Mesenteric fat pad (tissue), 1 donor: ENCODE measurements at places on chromosomes 6 and 20. TPM values are rescaled to one million over a fixed set of nuclear protein-coding genes. Genes with fewer than 3 reads are reported as not detected.

ZSCAN23 gene
- total RNA-seq, result 1.5 TPM

PBX2 gene
- 51.5 TPM for total RNA-seq

ZNF311 gene
- total RNA-seq, result 0.64 TPM

EMILIN3 gene
- total RNA-seq, result not detected

BANF2 gene
- total RNA-seq, result not detected

RALY gene
- total RNA-seq, result 92.4 TPM

C20orf202 gene
- 0.32 TPM for total RNA-seq

ZBTB24 gene
- total RNA-seq, result 6.3 TPM

ATAT1 gene
- 8.4 TPM for total RNA-seq

GABRR2 gene
- 2.2 TPM for total RNA-seq

HTR1B gene
- 0.16 TPM for total RNA-seq

SAMD10 gene
- 2.9 TPM for total RNA-seq

MYLK2 gene
- total RNA-seq, result not detected

RAB23 gene
- 9.4 TPM for total RNA-seq

KCNK17 gene
- 0.19 TPM for total RNA-seq

DAAM2 gene
- 83.8 TPM for total RNA-seq

MAPK13 gene
- 12.2 TPM for total RNA-seq

ZFP64 gene
- total RNA-seq, result 11.2 TPM

SLC25A27 gene
- total RNA-seq, result 12.9 TPM

XKR7 gene
- not detected for total RNA-seq

COL12A1 gene
- 376 TPM for total RNA-seq

CPXM1 gene
- total RNA-seq, result 57.7 TPM

RAET1E gene
- 0.29 TPM for total RNA-seq

RBM12 gene
- 73.4 TPM for total RNA-seq

C20orf173 gene
- total RNA-seq, result not detected

FAM83B gene
- total RNA-seq, result not detected

C4A gene
- 36.2 TPM for total RNA-seq

HMGCLL1 gene
- 0.29 TPM for total RNA-seq

ID1 gene
- total RNA-seq, result 223 TPM

ISM1 gene
- total RNA-seq, result 4.0 TPM
